Prostate gland (tissue), 2 donors: ENCODE measurements at places on chromosomes 1 and 21.

DNA sequence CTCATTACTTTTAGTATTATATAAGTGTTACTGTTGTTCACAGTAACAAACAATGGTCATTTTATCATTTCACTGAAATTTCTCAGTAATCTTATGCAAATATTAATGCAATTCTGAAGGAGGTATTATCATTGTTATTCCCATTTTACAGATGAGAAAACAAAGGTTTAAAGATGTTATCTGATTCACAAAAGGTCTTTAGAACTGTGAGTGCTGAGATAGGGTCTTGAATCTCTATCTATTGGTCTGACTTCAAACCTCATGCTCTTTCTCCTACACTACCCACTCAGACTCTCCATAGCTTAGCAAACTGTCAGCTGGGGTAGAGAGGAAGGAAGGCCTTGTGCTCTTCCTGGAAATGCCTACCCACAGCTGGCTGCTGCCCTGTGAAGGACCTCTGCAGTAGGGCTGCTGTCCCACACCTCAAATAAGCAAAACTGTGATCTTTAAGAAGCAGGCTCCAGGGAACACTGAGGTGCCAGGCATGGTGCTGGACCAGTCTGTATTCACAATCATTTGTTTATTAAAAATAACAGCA lies 6.2 kb upstream of the OSCP1 start:
- DNase-seq, result no peak
- H3K27ac ChIP-seq, result no peak overlapping the region
- no peaks in the 10 kb centered on the region for H3K4me1 ChIP-seq
- no peak overlapping the region for H3K4me3 ChIP-seq

- no peaks in the 10 kb centered on the region for H3K4me1 ChIP-seq
- H3K36me3 ChIP-seq, result no peaks in the 10 kb centered on the region
- H3K27me3 ChIP-seq, result no peaks in the 10 kb centered on the region
- no peak for DNase-seq
- peak overlapping the region; percentile 82 for H3K27ac ChIP-seq
These were observed 15.9 kb downstream of the SLC27A3 start for GRCh38 chr1:153790966-153791647.

GRCh38 chr1:30305519-30305918 lies 417.9 kb downstream of the MATN1 start:
- no peaks in the 10 kb centered on the region for H3K4me1 ChIP-seq
- H3K36me3 ChIP-seq, result no peaks in the 10 kb centered on the region
- H3K4me3 ChIP-seq, result no peak overlapping the region
- no peak for DNase-seq
- H3K27me3 ChIP-seq, result no peaks in the 10 kb centered on the region
- no peak overlapping the region for H3K27ac ChIP-seq

DNA sequence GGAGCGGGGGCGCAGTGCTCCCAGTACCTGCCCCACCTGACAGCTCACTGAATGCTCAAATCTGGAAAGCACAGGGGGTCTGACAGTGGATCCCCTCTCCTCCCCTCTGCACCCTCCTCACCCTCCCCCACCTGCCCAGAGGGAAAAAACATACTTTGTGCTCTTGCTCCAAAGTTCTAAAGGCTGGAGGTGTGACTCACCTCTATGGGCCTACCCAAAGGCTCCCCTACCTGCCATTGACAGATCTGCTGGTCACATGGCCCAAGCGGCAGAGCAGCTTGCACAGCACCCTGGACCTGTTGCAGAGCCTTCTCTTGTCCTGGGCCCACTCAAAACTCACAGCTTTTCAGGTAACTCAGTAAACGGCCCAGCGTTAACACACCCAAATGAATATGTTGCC lies 55.7 kb downstream of the ADSS2 start:
- H3K27me3 ChIP-seq, result no peaks in the 10 kb centered on the region
- H3K36me3 ChIP-seq, result no peaks in the 10 kb centered on the region

- no peak for DNase-seq
- H3K27ac ChIP-seq, result no peak overlapping the region
- no peaks in the 10 kb centered on the region for H3K36me3 ChIP-seq
- H3K4me1 ChIP-seq, result no peaks in the 10 kb centered on the region
- H3K4me3 ChIP-seq, result no peak overlapping the region
- no peaks in the 10 kb centered on the region for H3K27me3 ChIP-seq
These were observed 34.8 kb upstream of the RNF187 start for GRCh38 chr1:228452194-228453021.

DNA sequence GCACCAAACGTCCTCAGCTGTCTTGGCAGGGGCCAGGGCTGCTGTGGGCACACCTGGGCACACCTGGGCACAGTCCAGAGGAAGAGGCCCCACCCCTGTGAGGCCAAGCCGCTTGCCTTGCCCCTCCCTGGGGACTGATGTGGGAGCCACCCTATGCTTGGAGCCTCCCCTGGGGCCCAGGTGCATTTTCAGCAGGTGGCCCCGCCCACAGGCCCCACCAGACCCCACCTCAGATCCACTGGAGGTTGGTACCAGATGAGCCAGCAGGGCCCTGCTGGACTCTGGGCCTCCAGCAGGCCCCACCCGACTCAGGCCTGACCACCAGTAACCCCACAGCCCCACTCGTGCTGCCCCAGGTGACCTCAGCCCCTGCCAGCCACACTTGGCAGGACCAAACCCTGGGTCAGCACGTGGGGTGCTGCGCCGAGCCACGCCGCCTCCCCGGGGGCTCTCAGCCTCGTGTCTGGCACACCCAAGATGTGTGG lies 8.8 kb downstream of the SLC19A1 start:
- H3K4me3 ChIP-seq, result no peak overlapping the region
- no peak for DNase-seq
- H3K4me1 ChIP-seq, result no peaks in the 10 kb centered on the region
- H3K27me3 ChIP-seq, result no peaks in the 10 kb centered on the region

DNA sequence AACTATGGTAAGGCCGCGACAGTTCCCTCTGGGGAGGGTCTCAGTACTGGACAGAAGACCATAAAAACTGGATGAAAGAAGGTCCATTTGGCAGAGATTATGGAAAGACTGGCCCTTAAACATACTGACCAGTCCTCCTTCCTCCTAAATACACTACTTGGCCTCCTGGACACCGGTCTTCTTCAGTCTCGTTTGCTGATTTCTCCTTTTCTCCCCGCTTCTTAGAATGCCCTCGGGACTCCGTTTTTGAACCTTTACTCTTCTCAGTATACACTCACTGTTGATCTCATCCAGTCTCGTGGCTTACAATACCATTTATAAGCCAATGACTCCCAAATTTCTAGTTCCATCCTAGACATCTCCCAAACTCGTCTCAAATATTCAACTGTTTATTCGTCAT lies 694 bp upstream of the MRPL9 start:
- DNase-seq, result no peak
- H3K36me3 ChIP-seq, result no peaks in the 10 kb centered on the region
- peaks cover 15% of the 10 kb centered on the region for H3K4me1 ChIP-seq
- H3K27ac ChIP-seq, result peak overlapping the region; percentile 92

- DNase-seq, result no peak
- H3K27ac ChIP-seq, result peak overlapping the region; percentile 98
- H3K4me3 ChIP-seq, result no peak overlapping the region
- peaks cover 23% of the 10 kb centered on the region for H3K4me1 ChIP-seq
- no peaks in the 10 kb centered on the region for H3K27me3 ChIP-seq
These were observed 2.5 kb upstream of the DHRS3 start for GRCh38 chr1:12620488-12620865.
